Effector memory CD8-positive, alpha-beta T cell (primary cell): ENCODE measurements at places on chromosomes 1 and 21.

DNA sequence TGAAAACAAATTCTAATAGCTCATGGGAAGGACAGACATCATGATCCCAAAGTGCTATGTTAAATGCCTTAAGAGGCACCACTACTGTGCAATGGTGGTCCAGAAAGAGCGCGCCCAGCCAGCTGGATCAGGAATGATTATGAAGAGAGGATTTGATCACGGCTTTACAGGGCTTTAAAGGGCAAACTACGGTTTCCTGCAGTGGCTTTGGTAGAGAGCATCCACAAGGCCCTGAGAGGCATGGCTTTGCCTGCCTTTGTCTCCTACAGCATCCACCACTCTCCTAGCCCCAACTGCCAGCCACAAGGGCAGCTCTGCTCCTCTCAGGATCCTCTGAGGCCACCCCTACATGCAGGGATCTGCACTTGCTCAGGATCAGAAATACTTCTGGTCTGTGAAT, 40.7 kb downstream of the ZNF281 start:
- no peak overlapping the region for H3K27ac ChIP-seq
- H3K4me1 ChIP-seq, result no peaks in the 10 kb centered on the region
- DNase-seq, result no peak
- no peaks in the 10 kb centered on the region for H3K27me3 ChIP-seq
- peaks cover 3% of the 10 kb centered on the region for H3K36me3 ChIP-seq
- no peak overlapping the region for H3K4me3 ChIP-seq

- DNase-seq, result no peak
- peaks cover 32% of the 10 kb centered on the region for H3K27me3 ChIP-seq
- no peak overlapping the region for H3K4me3 ChIP-seq
- no peaks in the 10 kb centered on the region for H3K4me1 ChIP-seq
- H3K36me3 ChIP-seq, result no peaks in the 10 kb centered on the region
These were observed 79.7 kb downstream of the CACHD1 start for GRCh38 chr1:64549464-64550239.

GRCh38 chr1:196733091-196733970, 41.3 kb upstream of the CFHR3 start:
- H3K4me1 ChIP-seq, result no peaks in the 10 kb centered on the region
- no peak overlapping the region for H3K27ac ChIP-seq
- H3K36me3 ChIP-seq, result peaks cover 12% of the 10 kb centered on the region

GRCh38 chr1:178124115-178124514, 30.2 kb downstream of the RASAL2 start:
- no peaks in the 10 kb centered on the region for H3K36me3 ChIP-seq
- no peak for DNase-seq
- H3K27me3 ChIP-seq, result no peaks in the 10 kb centered on the region
- no peak overlapping the region for H3K4me3 ChIP-seq

GRCh38 chr1:101520302-101520701, 283.5 kb downstream of the S1PR1 start:
- DNase-seq, result no peak
- no peaks in the 10 kb centered on the region for H3K36me3 ChIP-seq
- peaks cover 23% of the 10 kb centered on the region for H3K27me3 ChIP-seq

- H3K27me3 ChIP-seq, result no peaks in the 10 kb centered on the region
- peaks cover 30% of the 10 kb centered on the region for H3K4me1 ChIP-seq
- H3K36me3 ChIP-seq, result peaks cover 30% of the 10 kb centered on the region
- no peak for DNase-seq
- no peak overlapping the region for H3K4me3 ChIP-seq
- no peak overlapping the region for H3K27ac ChIP-seq
These were observed 850 bp upstream of the KHDC4 start for GRCh38 chr1:155934936-155935590.

- H3K36me3 ChIP-seq, result no peaks in the 10 kb centered on the region
- no peaks in the 10 kb centered on the region for H3K4me1 ChIP-seq
- no peak overlapping the region for H3K27ac ChIP-seq
- no peak for DNase-seq
These were observed 349.5 kb downstream of the TGFB2 start for GRCh38 chr1:218694636-218695035.

- no peaks in the 10 kb centered on the region for H3K27me3 ChIP-seq
- no peaks in the 10 kb centered on the region for H3K4me1 ChIP-seq
- no peaks in the 10 kb centered on the region for H3K36me3 ChIP-seq
- DNase-seq, result no peak
- H3K4me3 ChIP-seq, result no peak overlapping the region
These were observed 76.4 kb downstream of the ADGRL2 start for GRCh38 chr1:81876901-81877733.

DNA sequence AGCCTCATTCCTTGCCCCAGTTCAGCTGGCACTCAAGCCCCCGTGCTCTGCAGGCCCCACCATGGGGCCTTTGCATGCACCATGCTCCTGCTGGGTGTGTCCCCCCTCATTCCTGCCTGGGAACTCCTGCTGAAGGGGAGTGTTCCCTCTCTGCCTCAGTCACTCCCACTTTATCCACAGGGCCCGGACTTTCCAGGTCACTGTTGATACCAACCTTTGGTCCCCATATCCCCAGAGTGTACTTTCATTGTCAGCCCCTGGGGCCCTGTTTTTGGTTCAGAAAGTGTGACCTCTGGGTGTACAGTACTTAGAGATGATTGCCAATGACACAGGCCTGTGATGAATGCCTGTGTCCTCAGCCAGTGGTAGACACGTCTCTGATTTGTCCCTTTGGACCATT, 2.9 kb downstream of the TTC22 start:
- no peak for DNase-seq
- peaks cover 61% of the 10 kb centered on the region for H3K4me1 ChIP-seq
- H3K27ac ChIP-seq, result peak overlapping the region; percentile 92
- H3K4me3 ChIP-seq, result peak overlapping the region; percentile 94
- H3K36me3 ChIP-seq, result peaks cover 29% of the 10 kb centered on the region

DNA sequence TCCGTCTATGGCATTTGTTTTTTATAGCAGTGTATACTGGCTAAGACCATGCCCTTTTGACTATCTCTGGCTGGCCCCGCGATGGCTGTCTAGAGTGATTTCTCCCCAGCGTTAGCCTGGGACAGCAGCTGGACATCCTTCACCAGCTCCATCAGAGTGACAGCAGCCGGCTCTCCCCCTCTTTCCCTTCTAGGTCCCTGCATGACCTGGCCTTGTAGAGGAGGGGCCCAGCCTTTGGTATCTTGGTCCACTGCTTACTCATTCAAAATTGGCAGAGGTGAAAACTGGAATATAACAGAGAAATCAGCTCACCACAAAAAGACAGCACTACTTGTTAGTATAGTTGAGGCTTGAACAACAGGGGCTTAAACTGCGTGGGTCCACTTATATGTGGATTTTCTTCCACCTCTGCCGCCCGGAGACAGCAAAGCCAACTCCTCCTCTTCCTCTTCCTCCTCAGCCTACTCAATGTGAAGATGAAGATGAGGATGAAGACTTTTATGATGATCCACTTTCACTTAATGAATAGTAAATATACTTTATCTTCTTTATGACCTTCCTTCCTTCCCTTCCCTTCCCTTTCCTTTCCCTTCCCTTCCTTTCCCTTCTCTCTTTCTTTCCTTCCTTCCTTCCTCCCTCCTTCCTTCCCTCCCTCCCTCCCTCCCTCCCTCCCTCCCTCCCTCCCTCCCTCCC, 29.4 kb upstream of the B3GALNT2 start:
- H3K27ac ChIP-seq, result no peak overlapping the region
- H3K36me3 ChIP-seq, result peaks cover 2% of the 10 kb centered on the region
- DNase-seq, result no peak

GRCh38 chr1:38089712-38090360, 43.2 kb upstream of the POU3F1 start:
- H3K27me3 ChIP-seq, result peaks cover 77% of the 10 kb centered on the region
- no peaks in the 10 kb centered on the region for H3K36me3 ChIP-seq
- H3K4me1 ChIP-seq, result peaks cover 4% of the 10 kb centered on the region
- DNase-seq, result no peak
- no peak overlapping the region for H3K4me3 ChIP-seq
